ENCODE measurements at places on chromosomes 11 and 22. TPM values are rescaled to one million over a fixed set of nuclear protein-coding genes. Genes with fewer than 3 reads are reported as not detected.

The UBQLNL gene
- total RNA-seq, result not detected

The LRRC56 gene
- total RNA-seq, result 1.0 TPM

The APOBEC3B gene
- total RNA-seq, result 11.3 TPM

The KCNQ1 gene
- total RNA-seq, result 0.40 TPM

The OR6X1 gene
- not detected for total RNA-seq

The SCARF2 gene
- 5.4 TPM for total RNA-seq

The MAP6 gene
- 1.3 TPM for total RNA-seq

The MMP12 gene
- total RNA-seq, result not detected

The AIFM3 gene
- total RNA-seq, result 1.5 TPM

The KRTAP5-2 gene
- total RNA-seq, result not detected

The MYOD1 gene
- not detected for total RNA-seq

DNA sequence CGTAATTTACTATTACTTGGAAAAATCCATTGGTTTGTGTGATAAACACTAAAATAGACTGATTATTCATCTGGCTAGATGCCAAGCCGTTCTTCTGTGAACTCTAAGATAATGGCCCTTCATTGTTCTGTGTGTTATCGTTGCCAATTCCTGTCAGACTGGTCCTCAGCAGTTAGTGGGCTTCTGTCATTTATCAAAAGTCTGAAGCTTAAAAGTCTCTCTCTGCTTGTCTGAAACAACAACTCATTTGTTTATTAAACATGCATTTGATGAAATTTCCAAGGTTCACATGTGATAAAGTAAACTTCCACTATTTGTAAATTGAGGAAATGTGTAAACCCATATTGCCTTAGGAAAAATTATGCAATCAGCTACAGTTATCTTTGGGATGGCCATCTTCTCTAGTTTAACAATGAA is 21.1 kb upstream of the RDX start:
- peak; percentile 51 for DNase-seq

- no peak for DNase-seq
Measured at GRCh38 chr22:17346578-17346977, 22.7 kb upstream of the CECR2 start.

DNA sequence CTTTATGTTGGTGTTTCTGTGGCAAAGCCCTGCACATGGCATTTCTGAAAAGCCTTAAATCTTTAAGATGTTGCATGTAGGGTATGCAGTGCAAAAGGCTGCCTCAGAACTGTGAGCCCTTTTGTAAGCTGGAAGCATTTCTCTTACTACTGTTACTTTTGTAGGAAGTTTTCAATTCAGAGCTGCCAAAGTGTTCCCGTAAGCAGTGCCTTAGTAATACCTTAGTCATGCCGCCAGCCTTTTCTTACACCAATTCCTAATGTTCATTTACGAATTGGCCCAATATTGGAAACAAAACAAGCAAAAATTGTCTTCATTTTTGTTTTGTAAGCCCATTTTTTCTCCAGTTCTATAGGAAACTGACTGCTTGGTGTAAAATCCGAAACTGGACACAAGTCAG is 67.4 kb upstream of the RASSF10 start:
- DNase-seq, result no peak

GRCh38 chr22:38681582-38682335 is at the start of gene TOMM22:
Gene TOMM22, plus strand, starts transcription at chr22:38681957. Its CDS starts 22 bp downstream, at chr22:38681979.
- peak; percentile 82 for DNase-seq

DNA sequence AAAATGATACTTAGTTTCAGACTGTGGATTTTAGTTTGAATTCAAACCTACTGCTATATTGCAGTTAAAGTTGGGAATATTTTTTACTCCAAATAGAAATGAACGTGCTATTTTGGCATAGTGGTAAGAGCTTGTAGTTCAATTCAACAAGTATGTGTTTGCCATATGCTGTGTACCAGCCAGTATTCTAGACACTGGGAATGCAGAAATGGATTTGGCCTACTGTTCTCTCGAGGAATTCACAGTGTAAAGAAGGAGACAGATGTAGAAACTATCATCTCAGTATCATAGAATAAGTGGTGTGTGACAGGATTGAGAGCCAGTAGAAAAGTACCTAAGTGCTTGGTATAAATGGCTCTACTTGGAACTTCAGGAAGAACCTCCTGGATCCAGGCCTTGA is 80.4 kb downstream of the ATXN10 start:
- DNase-seq, result no peak

- no peak for DNase-seq
Measured at GRCh38 chr11:126363706-126364248, 8.3 kb downstream of the ST3GAL4 start.

DNA sequence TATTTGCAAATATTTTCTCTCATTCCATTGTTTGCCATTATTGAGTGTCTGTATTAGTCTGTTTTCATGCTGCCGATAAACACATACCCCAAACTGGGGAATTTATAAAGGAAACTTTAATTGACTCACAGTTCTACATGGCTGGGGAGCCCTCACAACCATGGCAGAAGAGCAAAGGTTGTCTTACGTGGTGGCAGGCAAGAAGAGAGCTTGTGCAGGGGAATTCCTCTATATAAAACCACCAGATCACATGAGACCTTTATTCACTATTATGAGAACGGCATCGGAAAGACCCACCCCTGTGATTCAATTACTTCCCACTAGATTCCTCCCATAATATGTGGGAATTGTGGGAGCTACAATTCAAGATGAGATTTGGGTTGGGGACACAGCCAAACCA is 10.2 kb downstream of the RASSF10 start:
- DNase-seq, result no peak

- no peak for DNase-seq
Measured at GRCh38 chr11:10232756-10233155, 61.3 kb downstream of the SBF2 start.

- DNase-seq, result no peak
Measured at GRCh38 chr11:32426192-32426591, 9.1 kb downstream of the WT1 start.

DNA sequence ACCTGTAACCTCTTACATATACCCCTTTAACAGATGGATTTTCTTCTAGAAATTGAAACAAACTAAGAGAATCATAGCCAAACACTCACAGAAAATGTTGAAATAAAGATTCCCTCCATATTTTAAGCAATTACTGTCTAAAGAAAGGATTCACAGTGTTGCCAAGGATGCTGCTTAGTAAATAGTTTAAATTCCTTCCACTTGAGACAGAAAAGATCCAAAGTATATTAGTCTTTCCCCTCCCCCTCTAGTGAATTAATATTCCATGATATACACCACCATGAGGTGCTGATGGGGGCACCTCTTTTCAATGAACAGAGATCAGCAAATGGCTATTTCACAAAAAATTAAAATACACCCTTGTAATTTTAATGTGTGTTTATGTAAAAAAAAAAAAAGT is 186.8 kb downstream of the SOX6 start:
- DNase-seq, result no peak

- DNase-seq, result peak; percentile 95
Measured at GRCh38 chr11:111531687-111532364, 8.7 kb upstream of the LAYN start.

DNA sequence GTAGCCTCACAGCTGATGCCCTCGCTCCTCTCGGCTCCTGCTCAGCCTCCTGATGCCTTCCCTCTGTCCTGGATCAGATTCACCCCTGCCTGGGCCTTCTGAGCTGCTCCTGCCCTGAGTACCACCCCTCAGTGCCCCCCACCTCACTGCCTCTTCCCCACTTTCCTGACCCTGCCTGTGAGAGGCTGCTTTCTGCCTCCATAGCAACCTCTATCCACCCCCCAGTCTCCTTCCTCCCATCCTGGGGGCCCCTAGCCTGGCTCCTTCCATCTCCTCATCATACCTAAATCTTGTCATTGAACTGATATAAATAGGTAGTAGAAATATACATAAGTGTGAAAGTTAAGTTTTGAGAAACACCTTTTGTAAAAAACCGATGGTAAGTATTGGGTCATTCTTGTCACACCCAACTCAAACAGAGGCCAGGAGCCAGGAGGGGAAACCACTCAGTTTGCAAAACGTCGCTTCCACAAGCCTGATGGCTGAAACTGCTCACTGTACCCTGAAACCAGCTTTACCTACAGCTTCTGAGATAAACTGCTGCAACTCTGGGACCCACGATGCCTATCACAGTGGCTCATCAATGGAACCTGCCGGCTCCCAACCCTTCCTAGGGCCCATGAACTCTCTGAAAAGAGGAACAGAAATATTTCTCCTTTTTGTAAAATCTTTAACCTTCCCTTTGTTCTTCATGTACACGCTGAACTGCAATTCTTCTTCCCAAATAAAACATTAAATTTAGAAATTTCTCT is 4.8 kb upstream of the APOBEC3H start:
- DNase-seq, result no peak

- no peak for DNase-seq
Measured at GRCh38 chr22:37734964-37735451, 38.2 kb downstream of the TRIOBP start.

GRCh38 chr11:46615756-46616155 is 1.3 kb downstream of the HARBI1 start:
- peak; percentile 20 for DNase-seq

DNA sequence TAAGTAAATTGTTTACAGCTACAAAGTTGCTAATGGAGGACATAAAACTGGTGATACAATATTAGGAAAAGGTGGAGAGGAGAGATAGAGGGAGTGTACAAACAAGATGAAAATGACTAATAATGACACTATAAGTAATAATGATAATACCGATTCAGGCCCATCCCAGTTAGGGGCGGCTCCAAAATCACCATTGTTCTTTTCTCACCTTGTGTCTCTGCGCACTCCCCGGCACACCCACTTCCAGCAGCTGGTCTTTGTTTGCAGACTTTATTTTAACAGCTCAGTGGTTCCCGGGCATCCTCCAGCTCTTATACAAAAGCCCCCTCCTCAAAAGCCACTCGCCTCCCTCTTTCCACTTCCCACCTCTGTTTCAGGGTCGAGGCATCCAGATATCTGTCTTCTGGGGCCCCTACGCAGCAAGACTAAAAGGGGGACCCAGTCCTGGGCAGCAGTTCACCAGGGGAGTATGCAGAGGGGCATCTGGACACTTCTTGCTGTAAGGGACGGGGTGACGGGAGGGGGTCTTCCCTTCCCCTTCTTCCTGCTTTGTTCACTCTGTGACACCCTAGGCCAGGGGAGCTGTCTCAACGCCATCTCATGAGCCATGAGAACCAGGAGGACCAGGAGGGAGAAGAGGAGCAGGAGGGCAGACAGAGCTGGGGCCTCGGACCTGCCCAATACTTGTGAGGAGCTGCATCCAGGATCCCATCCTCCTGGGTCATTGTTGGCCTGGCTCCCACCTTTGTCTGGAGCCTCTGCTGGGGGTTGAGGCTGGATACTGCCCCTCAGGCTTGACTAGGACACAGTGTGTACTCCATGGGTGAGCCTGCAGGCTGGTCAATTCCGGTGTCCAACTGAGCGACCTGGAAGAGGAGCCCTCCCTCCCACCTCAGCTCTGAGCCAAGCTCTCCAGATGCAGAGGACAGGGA is 2.7 kb downstream of the APOL2 start:
- DNase-seq, result no peak

- DNase-seq, result peak; percentile 79
Measured at GRCh38 chr11:7977232-7977917, 9.8 kb upstream of the EIF3F start.

DNA sequence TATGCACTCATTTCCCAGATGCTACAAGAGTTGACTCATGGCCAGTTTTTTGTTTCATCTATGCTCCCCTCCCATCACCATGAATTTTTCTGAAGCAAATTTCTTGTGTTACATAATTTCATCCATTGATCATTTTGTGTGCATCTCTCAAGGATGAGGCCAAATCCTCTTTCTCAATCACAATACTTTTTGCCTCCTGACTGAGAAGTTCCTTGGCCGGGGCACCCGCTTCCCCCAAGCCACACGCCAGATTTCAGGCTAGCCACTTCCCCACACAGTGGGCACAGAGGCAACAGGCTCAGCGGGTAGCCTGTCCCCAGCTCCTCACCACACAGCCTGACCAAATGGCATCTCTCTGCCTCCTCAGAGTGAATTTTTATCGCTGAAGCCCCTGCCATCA is 9.8 kb upstream of the DSCAML1 start:
- no peak for DNase-seq

- DNase-seq, result no peak
Measured at GRCh38 chr11:2358754-2359442, 18.2 kb upstream of the CD81 start.

DNA sequence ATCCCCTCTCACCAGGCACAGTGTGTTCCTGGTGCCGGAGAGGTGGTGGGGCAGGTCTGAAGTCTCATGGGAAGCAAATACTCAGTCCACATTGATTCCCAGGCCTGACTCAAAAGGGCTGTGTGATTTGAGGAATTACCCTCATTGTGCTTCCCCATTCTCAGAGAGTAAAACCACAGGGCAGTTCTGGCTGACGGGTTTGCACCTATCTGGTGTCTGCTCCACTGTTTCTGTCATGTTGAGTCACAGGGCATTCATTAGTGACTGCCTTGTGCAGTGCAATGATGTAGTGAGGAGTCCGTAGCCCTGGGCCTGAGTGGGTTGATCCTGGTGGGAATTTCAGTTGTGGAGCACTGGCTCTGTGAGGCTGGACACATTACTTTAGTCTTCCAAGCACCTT is 85.2 kb upstream of the ARHGAP20 start:
- DNase-seq, result no peak

DNA sequence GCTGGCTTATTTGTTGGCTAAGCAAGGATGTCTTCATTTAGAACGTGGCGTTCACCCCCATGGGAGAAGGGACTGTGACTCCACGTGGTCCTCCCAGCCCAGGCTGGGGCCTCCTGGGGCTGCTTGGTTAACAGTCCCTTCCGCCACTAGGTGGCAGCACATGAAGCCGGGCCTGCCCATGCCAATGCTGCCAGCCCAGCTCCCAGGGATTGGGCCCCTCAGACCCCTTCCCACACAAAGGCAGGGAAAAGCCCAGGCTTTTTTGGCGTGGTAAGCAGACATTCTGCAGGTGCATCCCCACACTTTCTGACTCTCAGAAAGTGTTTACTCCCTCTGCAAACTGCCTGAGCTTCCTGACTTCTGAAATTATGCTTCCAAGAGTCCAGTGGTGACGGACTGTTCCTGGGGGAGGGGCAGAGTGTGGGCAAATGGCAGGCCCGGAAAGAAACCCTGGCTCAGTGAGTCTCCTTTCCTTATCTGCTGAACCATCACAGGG is 3.1 kb downstream of the CBX6 start:
- DNase-seq, result peak; percentile 73

GRCh38 chr22:37162221-37163095 is 12.7 kb upstream of the IL2RB start:
- no peak for DNase-seq

- DNase-seq, result no peak
Measured at GRCh38 chr22:45518580-45518991, 15.9 kb downstream of the FBLN1 start.

GRCh38 chr11:27187075-27187847 is 146.6 kb downstream of the BBOX1 start:
- no peak for DNase-seq

DNA sequence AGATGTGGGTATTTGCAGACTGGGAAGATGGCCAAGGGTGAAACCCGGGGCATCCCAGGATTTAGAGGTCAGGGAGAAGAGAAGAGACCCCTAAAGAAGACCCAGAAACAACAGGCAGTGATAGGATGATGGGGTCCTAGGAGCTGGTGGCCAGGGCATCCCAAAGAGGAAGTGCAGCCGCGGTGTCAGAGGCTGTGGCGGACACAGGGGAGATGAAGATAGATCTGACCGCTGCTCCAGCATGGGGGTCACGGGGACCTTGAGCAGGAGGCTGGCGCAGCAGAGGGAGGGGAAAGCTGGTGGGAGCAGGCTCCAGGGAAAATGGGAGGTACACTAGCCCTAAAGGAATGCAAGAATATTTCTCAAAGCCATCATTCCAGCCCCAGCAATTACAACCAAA is 47.3 kb downstream of the CTTN start:
- no peak for DNase-seq

All from PC-3 (cell line).